ENCODE measurements at places on chromosomes 2 and 18.
A peak's percentile ranks its signal among the peaks of the same experiment; 100 is the strongest.

DNA sequence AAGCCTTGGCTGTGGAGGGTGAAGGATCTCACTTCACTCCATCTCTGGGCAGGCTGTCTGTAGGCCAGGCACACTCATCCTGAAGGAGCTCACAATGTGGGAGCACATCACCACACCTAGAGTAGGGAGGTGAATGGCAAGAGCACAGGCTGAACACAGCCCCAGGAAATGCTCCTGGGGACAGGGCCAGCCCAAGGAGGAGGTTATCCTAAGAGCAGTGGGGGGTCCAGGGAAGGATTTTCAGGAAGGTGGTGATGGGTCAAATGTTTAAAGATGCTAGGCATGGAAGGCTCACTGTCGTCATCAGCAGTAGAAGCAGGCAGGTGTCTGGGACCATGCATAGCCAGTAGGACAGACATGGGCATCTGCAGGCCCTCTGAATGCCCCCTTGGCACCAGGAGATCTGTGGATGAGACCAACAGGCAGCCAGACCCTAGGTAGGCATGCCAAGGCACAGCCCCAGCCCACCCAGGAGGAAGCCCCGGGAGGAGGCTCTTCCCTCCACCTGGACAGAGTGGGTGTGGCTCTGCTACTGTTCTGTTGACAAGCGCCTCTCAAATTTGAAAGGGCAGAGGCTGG is 91.7 kb upstream of the RAB6C start:
- no peak for DNase-seq

- no peak for DNase-seq
Observed at GRCh38 chr2:201942531-201942930, 91.1 kb upstream of the FZD7 start.

- DNase-seq, result no peak
Observed at GRCh38 chr2:196244966-196245365, 73.6 kb upstream of the STK17B start.

- no peak for DNase-seq
Observed at GRCh38 chr18:46397174-46397573, 259.8 kb downstream of the LOXHD1 start.

DNA sequence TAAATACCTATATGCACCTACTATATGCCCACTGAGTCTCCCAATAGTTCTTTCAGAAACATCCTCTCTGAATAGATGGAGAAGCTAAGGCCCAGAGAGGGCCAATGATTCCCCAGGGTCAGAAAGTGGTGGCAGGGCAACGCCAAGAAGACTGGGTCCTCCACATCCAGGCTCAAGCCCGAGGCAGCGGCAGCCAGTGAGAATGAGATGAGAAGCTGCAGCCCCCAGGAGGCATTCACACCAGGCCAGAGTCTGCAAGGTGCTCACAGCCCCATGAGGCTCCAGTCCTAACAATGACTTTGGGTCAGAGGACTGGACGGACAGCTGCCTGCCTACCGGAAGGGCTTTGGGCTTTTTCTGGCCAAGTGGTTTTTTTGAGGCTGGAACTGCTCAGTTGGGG is 3.5 kb downstream of the TEX261 start:
- no peak for DNase-seq

DNA sequence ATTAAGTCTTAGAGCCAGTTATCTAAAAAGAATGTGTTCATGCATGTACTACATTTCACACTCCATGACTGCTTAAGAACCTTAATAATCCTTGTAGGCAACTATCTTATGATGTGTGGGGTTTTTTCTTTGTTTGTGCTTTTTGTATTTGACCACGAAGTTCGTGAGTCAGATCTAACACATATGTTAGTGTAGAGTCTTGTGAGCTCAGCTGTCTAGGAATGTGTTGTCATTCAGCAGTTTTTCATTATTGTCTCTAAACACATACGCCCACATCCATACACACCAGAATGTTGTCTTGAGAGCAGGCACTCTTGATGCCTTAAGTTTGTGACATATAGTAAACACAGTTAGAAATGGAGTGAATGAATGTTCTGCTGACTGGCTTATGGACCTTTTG is 38.4 kb downstream of the CAB39 start:
- DNase-seq, result peak; percentile 54

DNA sequence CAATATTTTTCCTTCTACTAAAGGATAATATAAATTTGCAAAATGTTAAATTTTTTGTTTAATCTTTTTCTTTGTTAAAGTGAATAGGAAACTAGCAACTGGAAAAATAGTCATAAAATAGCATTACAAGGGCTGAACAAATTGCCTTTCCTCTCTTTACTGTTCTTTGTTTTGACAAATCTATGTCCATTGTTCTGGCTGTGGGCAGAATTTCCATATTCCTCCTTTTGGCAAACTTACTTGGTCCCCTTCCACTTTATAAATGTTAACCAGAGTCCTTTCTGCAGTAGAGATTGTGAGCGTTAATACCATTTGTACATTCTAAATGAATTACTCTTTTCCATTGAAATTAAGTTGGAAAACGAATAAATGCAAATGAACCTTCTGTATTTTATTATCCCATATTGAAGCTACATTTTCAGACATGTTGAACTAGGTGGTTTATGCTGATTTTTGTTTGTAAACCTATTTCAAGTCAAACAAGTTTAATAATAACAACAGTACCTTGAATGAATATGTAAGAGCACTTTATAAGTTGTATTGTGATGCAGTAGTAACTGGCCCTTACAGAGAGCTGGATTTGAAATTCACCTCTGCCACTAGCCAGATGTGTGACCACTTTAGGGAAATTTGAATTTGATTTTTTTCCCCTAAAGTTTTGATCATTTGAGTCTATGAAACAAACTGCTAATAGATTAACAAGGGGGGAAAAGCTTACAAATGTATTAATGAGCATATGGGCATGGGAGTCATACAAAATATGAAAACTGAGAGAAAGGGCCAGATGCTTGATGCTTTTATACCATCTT is 3.3 kb downstream of the RNF125 start:
- DNase-seq, result no peak

DNA sequence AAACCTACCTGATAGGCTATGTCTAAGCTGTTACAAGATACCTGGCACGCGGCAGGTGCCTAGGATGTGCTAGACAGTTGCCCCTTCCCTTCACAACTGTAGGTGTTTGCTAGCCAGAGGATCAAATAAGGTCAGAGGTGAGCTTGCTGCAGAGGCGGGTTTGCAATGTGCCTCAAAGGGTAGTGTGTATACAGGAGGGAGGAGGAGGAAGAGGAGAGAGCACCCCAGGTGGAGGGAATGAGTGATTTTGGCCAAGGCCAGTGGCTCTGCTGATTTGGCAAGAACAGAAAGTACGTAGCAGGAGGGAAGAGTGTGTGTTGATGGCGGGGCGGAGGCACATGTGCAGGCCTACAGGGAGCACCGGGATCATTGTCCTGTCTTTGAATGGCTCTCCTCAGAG is 236.5 kb downstream of the HAUS1 start:
- no peak for DNase-seq

GRCh38 chr2:23008440-23008839 is 376.5 kb upstream of the KLHL29 start:
- DNase-seq, result no peak

- DNase-seq, result no peak
Observed at GRCh38 chr18:28079883-28080282, 97.0 kb downstream of the CDH2 start.

GRCh38 chr2:199144036-199144435 is 313.7 kb downstream of the SATB2 start:
- no peak for DNase-seq

- no peak for DNase-seq
Observed at GRCh38 chr18:58455314-58456188, 173.3 kb downstream of the ALPK2 start.

DNA sequence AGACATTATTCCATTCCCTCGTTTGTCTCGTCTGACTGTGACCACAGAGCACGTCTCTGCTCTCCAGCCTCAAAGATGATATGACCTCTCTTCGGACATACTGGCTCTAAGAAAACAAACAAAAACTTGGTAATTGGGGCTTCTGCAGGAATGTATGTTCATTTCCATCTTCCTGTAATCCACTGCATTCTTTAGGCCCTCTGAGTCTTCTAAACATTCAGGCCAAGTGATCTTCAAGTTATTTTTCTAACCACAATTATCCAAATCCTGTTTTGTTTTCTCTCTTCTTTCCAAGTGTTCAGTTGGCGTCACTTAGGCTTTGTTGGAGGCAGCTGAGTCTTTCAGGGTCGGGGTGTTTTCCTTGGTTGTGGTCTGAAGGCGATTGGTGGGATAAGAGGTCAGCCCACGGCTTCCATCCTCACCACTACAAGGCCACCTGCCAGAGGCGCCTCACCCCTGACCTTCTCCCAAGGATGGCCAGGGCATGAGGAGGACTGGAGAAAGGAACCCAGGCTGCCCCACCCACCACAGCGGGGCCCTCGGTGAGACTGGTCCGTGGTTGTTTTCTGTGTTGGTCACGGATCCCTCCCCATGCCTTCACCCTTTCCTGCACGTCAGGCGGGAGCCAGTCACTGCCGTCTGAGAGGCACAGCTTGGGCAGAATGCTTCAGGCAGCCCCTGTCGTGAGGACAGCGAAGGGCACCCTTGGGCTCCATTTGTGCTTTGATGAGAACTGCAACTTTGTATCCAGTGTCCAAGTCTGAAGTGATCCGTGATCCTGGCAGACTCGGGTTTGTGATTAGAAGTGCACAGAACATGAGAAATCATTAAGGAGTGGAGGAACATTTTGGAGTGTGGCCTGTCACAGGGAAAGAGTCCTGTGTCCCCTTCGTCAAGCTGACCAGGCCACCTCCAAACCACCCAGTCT is 88.6 kb upstream of the FHL2 start:
- DNase-seq, result peak; percentile 94

DNA sequence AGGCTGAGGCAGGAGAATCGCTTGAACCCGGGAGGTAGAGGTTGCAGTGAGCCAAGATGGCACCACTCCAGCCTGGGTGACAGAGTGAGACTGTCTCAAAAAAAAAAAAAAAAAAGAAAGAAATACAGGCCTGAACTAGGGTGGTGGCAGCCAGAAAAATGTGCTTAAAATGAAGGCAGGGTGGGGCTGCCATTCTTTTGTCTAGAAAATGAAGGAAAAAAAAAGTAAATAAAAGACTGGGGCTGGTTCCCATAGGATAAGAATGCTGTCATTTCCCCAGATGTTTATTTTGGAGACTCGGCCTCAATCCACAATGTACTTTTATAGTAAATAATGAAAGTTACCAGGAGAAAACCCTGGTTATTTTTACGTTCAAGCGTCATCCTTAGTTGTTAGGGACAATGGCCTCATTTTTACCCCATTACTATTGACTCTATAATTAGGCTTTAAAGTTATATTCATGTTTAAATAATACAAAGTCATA is 58.9 kb downstream of the ATP8B1 start:
- peak; percentile 39 for DNase-seq

GRCh38 chr2:18684206-18685038 is 95.1 kb upstream of the NT5C1B start:
- peak; percentile 54 for DNase-seq

DNA sequence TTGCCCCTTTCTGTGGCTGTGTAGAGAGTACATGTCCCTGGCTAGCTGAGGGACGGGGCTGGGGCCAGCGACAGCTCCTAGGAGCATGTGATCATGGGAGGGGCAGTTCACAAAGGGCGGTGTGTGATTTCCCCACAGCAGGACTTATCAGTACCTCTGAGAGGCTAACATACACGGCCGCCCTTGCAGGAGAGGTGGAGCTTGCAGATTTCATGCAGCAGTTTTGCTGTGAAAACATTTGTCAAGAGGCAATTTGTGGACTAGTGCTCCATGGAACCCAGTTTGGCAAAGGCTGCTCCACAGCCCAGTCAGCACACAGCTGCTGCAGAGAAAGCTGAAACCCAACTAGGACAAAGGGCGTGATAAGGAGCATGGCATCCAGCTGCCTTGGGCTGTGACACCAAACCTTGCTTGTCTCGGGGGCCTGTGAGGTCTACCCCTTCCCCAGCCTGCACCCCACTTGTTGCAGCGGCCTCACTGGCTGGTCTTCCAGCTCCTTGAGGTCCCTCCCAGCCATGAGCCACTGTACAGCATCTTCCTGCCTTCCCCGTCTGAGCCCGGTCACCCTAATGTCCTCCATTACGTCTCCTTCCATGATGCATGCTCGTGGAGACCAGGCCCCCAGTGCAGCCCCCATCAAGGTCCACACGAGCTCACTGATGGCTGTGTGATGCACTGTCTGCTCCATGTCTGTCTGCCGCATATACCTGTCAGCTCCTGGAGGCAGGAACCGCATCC is 121.4 kb upstream of the HDAC4 start:
- no peak for DNase-seq

GRCh38 chr2:9799011-9799596 is 44.2 kb upstream of the TAF1B start:
- no peak for DNase-seq

DNA sequence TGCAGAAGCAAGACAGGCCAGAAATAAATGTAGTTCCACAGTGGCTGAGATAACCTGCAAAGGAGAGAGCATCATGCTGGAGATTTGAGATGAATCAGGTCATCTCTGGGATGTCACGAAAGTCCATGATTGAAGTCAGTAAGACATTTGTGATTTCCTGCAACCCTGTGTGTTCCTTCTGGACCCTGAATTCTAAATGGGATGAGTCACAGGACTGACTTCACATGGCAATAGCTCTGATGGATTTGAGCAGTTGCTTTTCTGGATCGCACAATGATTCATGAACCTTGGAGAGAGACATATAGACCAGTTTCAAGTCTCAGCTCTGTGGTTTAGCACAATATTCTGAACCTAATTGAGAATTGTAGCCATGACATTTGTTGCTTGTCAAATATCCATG is 102.9 kb downstream of the TSN start:
- DNase-seq, result no peak

- DNase-seq, result no peak
Observed at GRCh38 chr2:237675316-237675715, 47.9 kb downstream of the LRRFIP1 start.

All from fibroblast of gingiva (primary cell).